Stimulated activated CD4-positive, alpha-beta T cell treated with anti-CD3 and anti-CD28 coated beads, Interleukin-4, amount 100 ng/mL, for 48 hours (primary cell): ENCODE measurements at places on chromosomes 11 and 22.

GRCh38 chr11:503179-503981 lies 3.7 kb downstream of the RNH1 start:
- DNase-seq: no peak

DNA sequence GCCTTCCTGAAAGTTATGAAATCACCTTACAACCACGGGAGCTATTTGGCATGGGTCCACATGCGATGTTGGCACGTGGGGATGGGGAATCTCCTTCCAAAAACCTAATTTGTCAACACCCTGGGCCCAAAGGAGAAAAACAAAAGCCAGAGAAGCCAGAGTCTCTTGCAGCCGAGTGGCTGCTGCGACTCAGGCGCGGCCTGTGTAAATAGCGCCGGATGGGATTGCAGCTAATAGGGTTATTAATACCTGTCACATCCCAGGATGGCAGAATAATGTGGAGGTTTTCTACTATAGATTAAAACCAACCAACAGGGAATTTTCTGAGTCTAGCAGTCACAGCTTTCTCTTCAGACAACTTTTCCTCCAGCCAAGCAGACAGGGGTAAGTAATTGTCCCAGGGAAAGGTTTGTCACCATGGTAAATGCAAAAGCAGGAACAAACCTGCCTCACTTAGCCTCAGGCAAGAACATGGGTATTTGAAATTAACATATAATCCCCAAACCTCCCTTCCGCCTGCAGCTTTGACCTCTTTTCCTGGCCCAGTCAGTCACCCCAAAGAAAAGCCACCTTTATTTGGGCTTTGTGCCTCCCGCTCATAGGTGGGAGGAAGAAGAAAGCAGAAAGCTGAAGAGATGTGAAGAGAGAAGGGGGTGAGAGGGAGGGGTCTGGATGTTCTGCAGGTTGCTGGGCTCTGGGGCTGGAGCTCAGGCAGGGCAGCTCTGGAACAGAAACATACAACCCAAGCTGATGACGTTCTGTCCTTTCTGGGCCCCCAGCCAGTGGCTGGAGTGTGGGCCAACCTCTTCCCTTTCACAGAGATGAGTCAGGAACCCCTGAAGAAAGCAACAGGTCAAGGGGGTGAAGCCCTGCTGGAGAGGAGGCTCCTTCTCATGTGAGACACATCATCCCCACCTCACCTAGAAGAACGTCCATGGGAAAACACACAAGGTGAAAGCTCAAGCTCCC lies 376.5 kb downstream of the NXPE2 start:
- no peak for DNase-seq

DNA sequence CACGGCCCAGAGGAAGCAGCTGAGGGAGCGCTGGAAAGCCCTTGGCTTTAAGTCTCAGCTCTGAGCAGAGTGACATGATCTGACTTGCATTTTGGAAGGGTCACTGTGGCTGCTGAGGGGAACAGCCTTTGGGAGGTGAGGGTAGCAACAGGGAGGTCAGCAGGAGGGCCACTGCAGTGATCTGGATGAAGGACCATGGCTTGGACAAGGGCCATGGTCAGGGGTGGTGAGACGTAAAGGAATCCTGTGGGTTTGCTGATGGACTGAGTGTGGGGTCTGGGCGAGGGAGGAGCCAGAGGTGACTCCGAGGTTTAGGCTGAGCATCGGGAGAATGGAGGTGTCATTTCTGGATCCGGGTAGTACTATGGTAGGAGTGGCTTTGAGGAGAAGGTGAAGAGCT lies 33.3 kb downstream of the SGSM3 start:
- DNase-seq: no peak

DNA sequence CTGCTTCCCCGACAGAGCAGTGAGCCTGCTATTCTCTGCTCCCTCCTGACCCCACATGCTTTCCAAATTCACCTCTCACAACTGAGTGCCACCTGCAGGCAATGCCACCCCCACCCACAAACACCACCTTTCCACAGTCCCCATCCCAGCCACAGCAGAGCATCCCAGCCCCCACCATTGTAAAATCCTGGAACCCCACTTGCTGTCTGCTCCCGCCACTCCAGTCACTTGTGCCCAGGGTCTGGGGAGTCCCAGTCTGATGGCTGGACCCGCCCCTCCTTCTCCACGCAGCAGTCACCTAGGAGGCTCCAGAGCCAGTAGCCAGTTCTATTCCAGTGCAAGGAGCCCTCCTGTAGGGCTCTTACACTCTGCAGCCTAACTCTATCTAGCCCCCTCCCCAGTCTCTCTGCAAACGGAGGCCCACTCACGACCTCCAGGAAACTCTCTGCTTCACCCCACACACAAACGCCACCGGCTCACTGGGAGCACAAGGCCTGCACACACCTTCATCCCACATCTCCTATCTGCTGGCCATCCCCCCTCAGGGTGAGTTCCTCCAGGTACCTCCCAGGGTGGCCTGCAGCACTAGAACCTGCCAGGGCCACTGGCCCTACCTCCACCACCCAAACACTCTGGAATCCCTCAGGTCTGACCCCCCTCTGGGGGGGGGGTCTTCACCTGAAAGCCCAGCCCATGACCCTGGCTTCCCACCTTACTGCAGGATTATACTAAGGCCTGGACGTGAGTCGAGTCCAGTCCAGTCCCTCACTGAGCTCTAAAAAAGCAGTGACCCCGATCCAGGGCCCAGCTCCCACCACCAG lies 1.4 kb downstream of the GNB1L start:
- no peak for DNase-seq

- DNase-seq: no peak
Measured at GRCh38 chr11:100011697-100012096, 675.4 kb upstream of the ARHGAP42 start.

- DNase-seq: no peak
Measured at GRCh38 chr22:20022978-20023613, 2.2 kb downstream of the TANGO2 start.

- no peak for DNase-seq
Measured at GRCh38 chr22:22030493-22031182, 48.1 kb upstream of the TOP3B start.
